ENCODE measurements at places on chromosomes 2 and 18. TPM values are rescaled to one million over a fixed set of nuclear protein-coding genes. Genes with fewer than 3 reads are reported as not detected.
A peak's percentile ranks its signal among the peaks of the same experiment; 100 is the strongest.

GRCh38 chr18:10312326-10313015 lies 142.0 kb upstream of the APCDD1 start:
- H3K27ac ChIP-seq, result no peak overlapping the region
- peaks cover 6% of the 10 kb centered on the region for H3K27me3 ChIP-seq
- no peak for DNase-seq
- no peaks in the 10 kb centered on the region for H3K36me3 ChIP-seq
- no peak overlapping the region for H3K4me3 ChIP-seq
- no peaks in the 10 kb centered on the region for H3K4me1 ChIP-seq

Gene SAG
- total RNA-seq, result not detected

GRCh38 chr18:77876319-77876865 lies 626.7 kb downstream of the GALR1 start:
- no peak for DNase-seq
- H3K4me1 ChIP-seq, result no peaks in the 10 kb centered on the region
- H3K4me3 ChIP-seq, result no peak overlapping the region
- H3K27ac ChIP-seq, result no peak overlapping the region

DNA sequence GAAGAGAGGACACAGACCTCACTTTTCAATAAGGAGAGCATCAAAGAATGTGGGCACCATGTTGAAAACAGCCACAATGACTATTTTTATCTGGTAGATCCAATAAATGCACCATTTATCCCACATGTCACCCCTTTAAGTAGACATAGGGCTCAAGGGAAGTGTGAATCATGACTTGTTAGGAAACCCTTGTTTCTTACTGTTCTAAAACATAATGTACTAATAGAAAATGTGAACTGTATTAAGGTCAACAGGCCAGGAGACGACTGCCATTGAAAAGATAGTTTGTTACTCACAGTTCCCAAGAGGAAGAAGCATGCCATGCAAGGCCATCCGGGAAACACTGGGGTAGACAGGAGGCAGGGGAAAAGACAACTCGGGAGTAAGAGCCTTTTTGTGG lies 137.7 kb downstream of the EN1 start:
- H3K27ac ChIP-seq, result no peak overlapping the region
- H3K4me1 ChIP-seq, result no peaks in the 10 kb centered on the region
- H3K4me3 ChIP-seq, result no peak overlapping the region
- H3K36me3 ChIP-seq, result no peaks in the 10 kb centered on the region
- DNase-seq, result no peak

GRCh38 chr2:52934323-52934898 lies 833.2 kb upstream of the CHAC2 start:
- peaks cover 4% of the 10 kb centered on the region for H3K4me1 ChIP-seq
- no peak overlapping the region for H3K4me3 ChIP-seq
- H3K27ac ChIP-seq, result no peak overlapping the region
- DNase-seq, result no peak
- H3K27me3 ChIP-seq, result no peaks in the 10 kb centered on the region

GRCh38 chr2:234495251-234496054 lies 1.4 kb downstream of the ARL4C start:
- peak overlapping the region; percentile 98 for H3K27ac ChIP-seq
- peaks cover 36% of the 10 kb centered on the region for H3K4me1 ChIP-seq
- H3K4me3 ChIP-seq, result peak overlapping the region; percentile 97
- H3K36me3 ChIP-seq, result peaks cover 66% of the 10 kb centered on the region

DNA sequence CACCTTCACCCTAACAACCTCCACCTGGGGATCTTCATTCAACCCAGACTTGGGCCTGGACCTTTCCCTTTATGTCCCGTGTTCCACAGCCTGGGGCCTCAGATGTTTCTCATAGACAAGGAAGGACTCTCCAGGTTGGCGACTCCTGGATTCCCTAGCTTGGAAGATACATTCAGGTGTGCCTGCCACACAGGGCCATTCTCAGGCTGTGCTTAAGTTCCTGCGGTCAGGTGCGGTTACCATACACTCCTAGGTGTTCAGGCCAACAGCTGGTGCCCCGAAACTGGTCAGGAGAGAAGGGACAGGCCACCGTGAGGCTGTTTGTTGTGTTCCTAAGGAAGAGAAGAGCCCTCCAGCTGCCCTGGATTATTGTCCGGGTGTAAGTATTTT lies 15.6 kb downstream of the SLC4A3 start:
- peaks cover 9% of the 10 kb centered on the region for H3K4me1 ChIP-seq
- no peak for DNase-seq
- H3K4me3 ChIP-seq, result no peak overlapping the region
- H3K27me3 ChIP-seq, result peaks cover 9% of the 10 kb centered on the region
- no peaks in the 10 kb centered on the region for H3K36me3 ChIP-seq
- no peak overlapping the region for H3K27ac ChIP-seq

- peak overlapping the region; percentile 54 for H3K27ac ChIP-seq
- peaks cover 1% of the 10 kb centered on the region for H3K4me1 ChIP-seq
- no peaks in the 10 kb centered on the region for H3K36me3 ChIP-seq
- no peak for DNase-seq
- no peak overlapping the region for H3K4me3 ChIP-seq
- H3K27me3 ChIP-seq, result no peaks in the 10 kb centered on the region
These were observed 72.7 kb downstream of the IKZF2 start for GRCh38 chr2:213078686-213079085.

DNA sequence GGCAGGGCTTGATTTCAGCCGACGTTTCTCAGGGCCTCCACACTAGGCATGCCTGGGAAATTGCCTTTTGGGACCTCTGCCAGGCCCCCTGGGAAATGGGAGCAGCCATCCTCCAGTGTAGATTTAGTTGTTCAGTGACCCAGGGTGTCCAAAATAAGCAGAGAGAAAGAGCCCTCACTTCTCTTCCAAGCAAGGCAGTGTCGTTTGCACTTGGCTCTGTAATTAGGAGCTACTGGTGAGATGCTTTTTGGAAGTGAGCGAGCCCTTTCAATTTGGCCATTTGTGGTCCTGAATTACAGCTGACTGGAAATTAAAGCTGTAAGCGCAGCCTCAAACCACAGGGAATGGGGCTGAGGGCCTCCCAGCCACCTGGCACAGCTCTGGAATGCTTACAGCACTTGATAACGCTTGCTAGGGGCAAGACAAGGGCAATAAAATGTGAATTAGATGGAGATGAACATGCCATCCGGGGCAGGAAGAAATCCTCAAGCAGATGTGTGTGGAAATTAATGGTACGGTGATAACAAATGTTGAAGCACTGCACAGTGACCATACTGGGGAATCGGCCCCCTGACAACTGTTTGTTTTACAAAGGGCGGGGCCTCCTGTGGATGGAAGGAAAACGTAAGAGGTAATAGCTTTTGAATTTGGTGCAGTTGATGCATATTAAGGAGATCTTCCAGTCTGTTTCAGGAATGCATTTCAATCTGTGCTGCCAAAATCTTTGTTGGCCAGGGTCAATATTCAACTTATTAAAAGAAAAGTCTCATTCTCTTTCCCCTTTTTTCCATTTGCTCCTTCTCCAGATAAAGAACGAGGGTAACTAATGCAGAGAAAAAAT lies 173.1 kb downstream of the UXS1 start:
- H3K36me3 ChIP-seq, result no peaks in the 10 kb centered on the region
- no peak overlapping the region for H3K27ac ChIP-seq
- H3K4me3 ChIP-seq, result no peak overlapping the region
- DNase-seq, result no peak
- peaks cover 5% of the 10 kb centered on the region for H3K27me3 ChIP-seq

DNA sequence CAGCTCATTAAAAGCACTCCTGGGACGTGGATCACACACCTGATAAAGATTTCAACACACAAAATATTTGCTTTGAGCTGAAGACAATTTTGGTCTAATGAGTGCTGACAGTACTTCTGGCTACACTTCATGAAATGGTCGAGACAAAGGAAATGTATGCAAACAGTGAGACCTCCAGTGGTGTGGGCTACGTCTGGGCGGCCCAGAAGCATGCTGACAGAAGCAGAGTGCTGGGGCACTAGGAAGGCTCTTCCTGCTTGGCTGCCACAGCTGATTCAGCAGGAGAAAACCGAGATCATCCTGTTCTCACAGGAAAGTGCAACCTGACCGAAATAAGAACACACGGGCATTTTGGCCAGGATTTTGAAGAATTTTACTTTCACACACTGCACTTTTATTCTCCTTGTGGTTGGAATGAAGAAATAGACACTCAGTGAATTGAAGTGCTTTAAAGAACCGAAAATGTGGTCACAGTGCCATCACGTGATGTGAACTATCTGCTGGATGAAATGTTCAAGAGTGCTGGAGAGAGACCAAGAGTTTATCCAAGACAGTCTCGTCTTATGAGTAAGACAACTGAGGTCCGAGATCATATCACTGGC lies 149.5 kb downstream of the CCBE1 start:
- no peaks in the 10 kb centered on the region for H3K36me3 ChIP-seq
- no peaks in the 10 kb centered on the region for H3K4me1 ChIP-seq
- peaks cover 7% of the 10 kb centered on the region for H3K27me3 ChIP-seq
- DNase-seq, result no peak

- H3K4me1 ChIP-seq, result no peaks in the 10 kb centered on the region
- no peak overlapping the region for H3K27ac ChIP-seq
- H3K27me3 ChIP-seq, result peaks cover 4% of the 10 kb centered on the region
- DNase-seq, result no peak
- no peaks in the 10 kb centered on the region for H3K36me3 ChIP-seq
These were observed 22.7 kb downstream of the KCNF1 start for GRCh38 chr2:10934308-10934978.

DNA sequence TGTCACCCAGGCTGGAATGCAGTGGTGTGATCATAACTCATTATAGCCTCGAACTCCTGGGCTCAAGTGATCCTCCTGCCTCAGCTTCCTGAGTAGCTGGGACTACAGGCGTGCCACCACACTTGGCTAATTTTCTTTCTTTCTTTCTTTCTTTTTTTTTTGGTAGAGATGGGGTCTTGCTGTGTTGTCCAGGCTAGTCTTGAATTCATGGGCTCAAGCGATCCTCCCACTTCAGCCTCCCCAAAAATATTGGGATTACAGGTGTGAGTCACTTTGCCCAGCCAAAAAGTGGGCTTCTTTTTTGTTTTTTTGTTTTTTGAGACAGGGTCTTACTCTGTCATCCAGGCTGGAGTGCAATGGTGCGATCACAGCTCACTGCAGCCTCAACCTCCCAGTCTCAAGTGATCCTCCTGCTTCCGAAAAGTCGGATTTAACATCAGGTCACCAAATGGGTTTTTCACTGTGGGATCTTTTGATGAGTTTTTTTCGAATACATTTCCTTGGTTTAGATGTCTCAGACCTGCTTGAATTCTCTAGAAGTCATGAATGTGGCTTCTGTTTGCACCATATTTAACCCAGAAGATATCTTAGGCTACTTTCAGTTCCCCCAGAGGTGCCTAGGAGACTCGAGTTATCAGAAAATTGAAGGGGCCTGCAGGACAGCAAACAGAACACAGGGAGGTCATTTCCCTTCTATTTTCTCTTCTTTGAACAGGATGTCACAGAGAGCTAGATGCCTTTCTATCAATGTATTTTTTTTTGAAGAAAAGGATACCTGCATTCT lies 8.9 kb downstream of the RAB31 start:
- no peak for DNase-seq
- H3K36me3 ChIP-seq, result no peaks in the 10 kb centered on the region
- H3K4me1 ChIP-seq, result peaks cover 5% of the 10 kb centered on the region
- H3K27ac ChIP-seq, result no peak overlapping the region
- peaks cover 38% of the 10 kb centered on the region for H3K27me3 ChIP-seq
- no peak overlapping the region for H3K4me3 ChIP-seq

Gene SLC1A4
- total RNA-seq, result 54.6 TPM

- DNase-seq, result no peak
- no peaks in the 10 kb centered on the region for H3K4me1 ChIP-seq
- H3K4me3 ChIP-seq, result no peak overlapping the region
- no peak overlapping the region for H3K27ac ChIP-seq
- H3K27me3 ChIP-seq, result no peaks in the 10 kb centered on the region
- no peaks in the 10 kb centered on the region for H3K36me3 ChIP-seq
These were observed 1131.6 kb upstream of the TMEFF2 start for GRCh38 chr2:193326296-193326695.

Gene FOXD4L1
- 0.15 TPM for total RNA-seq

Gene MYO5B
- total RNA-seq, result not detected

- no peaks in the 10 kb centered on the region for H3K27me3 ChIP-seq
- H3K4me1 ChIP-seq, result peaks cover 2% of the 10 kb centered on the region
- H3K36me3 ChIP-seq, result no peaks in the 10 kb centered on the region
- no peak overlapping the region for H3K4me3 ChIP-seq
These were observed 99.4 kb downstream of the TFCP2L1 start for GRCh38 chr2:121185571-121186074.

Gene SIGLEC15
- total RNA-seq, result not detected

GRCh38 chr2:210224941-210225672 lies at the start of gene ACADL:
Gene ACADL, minus strand, starts transcription at chr2:210225447. Its CDS starts 184 bp downstream, at chr2:210225263.
- DNase-seq, result no peak
- H3K4me1 ChIP-seq, result peaks cover 4% of the 10 kb centered on the region
- no peak within 1 kb of the TSS for H3K27ac ChIP-seq
- peaks cover 57% of the 10 kb centered on the region for H3K27me3 ChIP-seq
- no peaks in the 10 kb centered on the region for H3K36me3 ChIP-seq

Gene NCOA1
- 22.8 TPM for total RNA-seq

GRCh38 chr18:59139291-59139614 lies 431 bp upstream of the SEC11C start:
- peak overlapping the region; percentile 99 for H3K27ac ChIP-seq
- DNase-seq, result peak; percentile 94
- peaks cover 14% of the 10 kb centered on the region for H3K27me3 ChIP-seq
- peaks cover 43% of the 10 kb centered on the region for H3K4me1 ChIP-seq
- peaks cover 3% of the 10 kb centered on the region for H3K36me3 ChIP-seq

DNA sequence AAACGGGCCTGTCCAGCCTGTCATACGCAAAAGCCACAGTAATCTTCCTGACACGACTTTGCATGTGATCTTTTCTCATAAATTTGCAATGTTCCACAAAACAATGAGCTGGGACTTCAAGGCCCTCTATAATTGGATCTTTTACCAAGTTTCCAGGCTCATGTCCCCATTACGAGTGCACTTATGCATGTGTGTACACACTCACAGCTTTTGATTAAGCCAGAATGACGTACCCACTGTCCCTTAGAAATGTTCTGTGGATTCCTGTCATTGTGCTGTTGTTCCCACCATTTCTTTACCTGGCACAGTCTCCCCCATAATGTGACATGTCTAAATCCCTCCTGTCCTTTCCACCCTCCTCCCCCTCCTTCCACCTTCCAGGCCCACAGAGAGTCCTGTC lies 19.7 kb upstream of the TMEM247 start:
- no peak overlapping the region for H3K27ac ChIP-seq
- no peaks in the 10 kb centered on the region for H3K36me3 ChIP-seq
- H3K4me1 ChIP-seq, result peaks cover 11% of the 10 kb centered on the region
- peaks cover 2% of the 10 kb centered on the region for H3K27me3 ChIP-seq
- DNase-seq, result no peak
- H3K4me3 ChIP-seq, result no peak overlapping the region
